Astrocyte (in vitro differentiated cells and primary cell): ENCODE measurements at places on chromosomes 6 and 20.

- no peak for DNase-seq
Observed at GRCh38 chr6:152166897-152167296, 359.4 kb downstream of the ESR1 start.

- DNase-seq: no peak
Observed at GRCh38 chr6:5566718-5567117, 305.4 kb downstream of the FARS2 start.

DNA sequence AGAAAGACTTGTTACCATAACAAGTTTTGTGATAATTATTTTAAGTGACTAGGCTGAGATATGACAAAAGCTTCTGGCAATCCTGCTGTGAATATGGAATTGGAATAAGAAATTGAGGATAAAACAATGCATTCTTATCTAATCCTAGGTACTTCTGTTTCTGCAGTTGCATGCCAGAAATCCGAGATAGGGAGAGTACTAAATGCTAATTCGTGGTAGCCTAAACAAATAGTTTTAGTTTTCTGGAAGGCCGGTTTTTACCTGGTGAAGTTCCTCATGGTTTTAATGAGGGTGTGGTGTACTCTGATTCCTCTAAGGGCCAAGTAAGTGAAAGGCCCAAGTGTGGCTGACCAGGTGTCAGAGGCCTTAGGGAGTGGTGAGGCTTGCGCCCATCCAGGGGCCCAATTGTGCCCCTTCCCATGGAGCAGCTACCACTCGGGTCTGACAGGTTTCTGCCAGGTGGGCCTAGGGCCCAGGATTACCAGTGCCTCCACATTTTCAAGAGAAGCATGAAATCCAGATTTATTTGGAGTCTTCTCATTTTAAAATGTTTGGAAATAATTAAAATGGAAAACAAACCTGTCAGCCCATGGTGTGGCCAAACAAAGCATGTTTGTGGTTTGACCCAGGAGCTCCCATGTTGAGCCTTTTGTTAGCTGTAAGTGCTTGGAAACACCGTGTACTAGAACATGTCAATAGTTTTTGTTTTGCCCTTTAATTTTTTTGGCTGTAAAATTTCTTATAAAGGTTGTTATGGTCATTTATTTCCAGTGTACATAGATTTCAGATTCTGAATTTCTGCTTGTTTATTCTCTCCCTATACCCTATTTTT lies 6.6 kb downstream of the PLCB4 start:
- DNase-seq: no peak

GRCh38 chr6:170156448-170157375 lies 134.2 kb downstream of the DLL1 start:
- DNase-seq: no peak

- no peak for DNase-seq
Observed at GRCh38 chr20:50722424-50723155, 8.8 kb upstream of the PARD6B start.

- DNase-seq: peak; percentile 50
Observed at GRCh38 chr6:39835821-39836295, 43.7 kb downstream of the DAAM2 start.

DNA sequence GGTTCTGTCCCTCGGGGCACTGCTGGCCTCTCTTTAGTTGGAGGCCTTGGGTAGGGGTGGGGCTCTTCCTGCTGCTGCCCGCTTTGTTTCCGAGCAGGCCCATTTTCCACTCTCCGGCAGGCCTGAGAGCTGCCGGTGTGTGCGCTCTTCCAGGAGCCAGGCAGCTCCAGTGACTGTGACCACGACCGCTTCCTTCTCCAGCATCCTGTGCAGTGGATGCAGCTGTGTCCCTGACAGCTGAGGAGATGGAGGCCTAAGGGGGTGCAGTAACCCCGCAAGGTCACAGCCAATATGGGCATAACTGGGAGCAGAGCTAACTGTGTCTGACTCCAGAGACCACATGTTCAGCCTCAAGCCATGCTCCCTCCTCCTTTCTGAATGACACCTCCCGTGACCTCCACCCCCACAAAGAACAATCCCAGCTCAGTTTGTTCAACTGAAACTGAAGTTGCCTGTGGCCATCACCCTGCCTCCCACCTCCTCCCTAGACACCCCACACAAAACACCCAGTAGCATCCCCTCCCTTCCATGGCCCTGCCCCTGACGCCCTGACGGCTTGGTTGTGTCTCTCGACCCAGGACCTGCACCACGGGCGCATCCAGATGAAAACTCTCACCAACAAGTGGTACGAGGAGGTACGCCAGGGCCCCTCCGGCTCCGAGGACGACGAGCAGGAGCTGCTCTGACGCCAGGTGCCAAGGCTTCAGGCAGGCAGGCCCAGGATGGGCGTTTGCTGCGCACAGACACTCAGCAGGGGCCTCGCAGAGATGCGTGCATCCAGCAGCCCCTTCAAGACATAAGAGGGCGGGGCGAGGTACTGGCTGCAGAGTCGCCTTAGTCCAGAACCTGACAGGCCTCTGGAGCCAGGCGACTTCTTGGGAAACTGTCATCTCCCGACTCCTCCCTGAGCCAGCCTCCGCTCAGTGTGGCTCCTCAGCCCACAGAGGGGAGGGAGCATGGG lies 27.8 kb downstream of the SPATA2 start:
- DNase-seq: peak; percentile 8

DNA sequence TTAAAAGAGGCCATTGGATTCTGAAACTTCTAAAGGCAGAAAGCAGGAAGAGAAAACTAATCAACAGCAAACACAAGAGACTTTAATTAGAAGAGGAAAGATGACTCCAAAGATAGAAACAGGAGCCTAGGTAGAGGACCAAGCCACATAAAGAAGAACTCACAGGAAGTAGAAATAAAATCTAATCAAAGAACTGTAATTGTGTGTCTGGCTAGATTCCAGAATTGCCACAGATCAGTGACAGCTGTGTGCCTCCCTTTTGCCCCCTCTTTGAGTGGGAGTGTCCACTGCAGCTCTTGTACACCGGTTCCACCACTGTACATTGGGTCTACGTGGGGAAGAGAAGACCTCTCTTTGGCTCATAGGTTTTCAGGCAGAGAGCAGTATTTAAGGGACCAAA lies 22.3 kb upstream of the THEMIS start:
- DNase-seq: no peak

DNA sequence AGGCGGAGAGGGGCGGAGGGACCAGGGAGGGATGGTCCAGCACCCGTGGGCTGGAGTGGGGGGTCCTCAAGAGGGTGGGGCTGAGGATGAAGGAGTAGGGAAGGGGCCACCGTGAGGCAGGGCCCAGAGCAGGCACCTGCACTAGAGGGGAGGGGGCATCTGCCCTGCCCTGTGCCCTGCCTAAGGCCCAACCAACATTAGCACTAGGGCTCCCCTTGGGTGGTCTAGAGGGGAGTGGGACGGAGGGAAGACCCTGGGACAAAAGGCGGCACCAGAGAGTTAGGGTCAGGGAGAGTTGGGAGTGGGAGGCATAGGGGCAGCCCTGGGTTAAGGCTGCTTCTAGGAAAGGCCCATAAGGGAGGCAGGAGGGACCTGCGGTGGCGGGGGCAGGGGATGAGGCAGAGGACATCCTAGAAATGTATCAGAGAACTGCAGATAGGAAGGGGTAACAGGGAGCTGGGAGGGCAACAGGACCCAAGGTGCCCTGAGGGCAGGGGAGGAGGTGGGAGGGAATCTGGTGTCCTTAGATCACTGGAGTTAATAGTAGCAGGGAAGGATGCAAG lies 24.5 kb downstream of the HLA-F start:
- DNase-seq: no peak

GRCh38 chr6:75907444-75907843 lies 158.4 kb downstream of the MYO6 start:
- no peak for DNase-seq

DNA sequence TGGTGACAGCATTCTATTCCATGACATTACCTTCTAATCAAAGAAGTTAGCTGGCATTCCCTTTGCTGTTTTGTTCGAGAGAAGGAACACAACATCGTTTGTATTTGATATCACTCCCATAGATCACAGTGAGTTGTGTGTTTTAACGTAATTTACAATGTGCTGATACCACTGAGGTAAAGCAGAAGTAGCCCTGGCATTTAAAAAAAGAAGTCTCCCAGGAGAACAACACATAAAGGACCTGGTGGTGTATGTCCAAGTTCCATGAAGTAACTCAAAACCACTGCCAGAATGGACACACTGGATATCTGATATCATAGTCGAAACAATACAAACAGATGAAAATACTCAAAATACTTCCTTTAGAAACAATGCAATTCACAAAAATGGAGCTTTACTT lies 351.7 kb downstream of the RNGTT start:
- no peak for DNase-seq

DNA sequence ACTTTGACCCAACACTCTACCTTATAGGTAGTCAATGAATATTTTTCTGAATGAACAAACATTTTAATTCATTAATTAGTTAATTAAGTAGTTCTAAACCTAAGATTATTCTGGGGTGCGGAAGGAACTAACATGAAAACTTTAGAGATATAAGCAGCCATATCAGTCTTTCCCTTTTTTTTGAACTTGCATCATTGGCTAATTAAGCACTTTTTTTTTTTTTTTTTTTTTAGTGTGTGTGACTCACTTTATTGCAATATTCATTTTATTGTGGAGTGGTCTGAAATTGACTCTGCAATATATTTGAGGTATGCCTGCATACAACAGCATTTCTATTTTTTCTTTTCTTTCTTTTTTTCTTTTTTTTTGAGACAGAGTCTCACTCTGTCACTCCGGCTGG lies 21.8 kb upstream of the AMD1 start:
- DNase-seq: no peak

GRCh38 chr6:113458368-113459010 lies 398.7 kb upstream of the MARCKS start:
- DNase-seq: peak; percentile 44

- peak; percentile 98 for DNase-seq
Observed at GRCh38 chr20:53949319-53949839, 121.0 kb downstream of the BCAS1 start.

DNA sequence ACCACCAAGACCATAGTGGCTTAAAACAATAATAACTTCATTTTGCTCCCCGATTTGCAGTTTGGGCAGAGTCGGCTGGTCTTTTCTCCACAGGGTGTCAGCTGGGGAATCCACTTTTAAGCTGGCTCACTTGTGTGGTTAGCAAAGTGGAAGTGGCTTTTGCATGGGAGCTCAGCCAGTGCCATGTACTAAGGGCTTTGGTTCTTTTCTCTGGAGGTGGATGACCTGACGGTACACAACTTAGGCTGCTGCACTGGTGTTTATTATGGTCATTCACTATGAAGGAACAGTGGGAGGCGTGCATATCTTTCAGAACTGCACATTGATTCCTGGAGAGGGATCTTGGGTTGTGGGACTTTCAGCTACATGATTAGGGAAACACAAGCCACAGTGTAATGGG lies 141.0 kb downstream of the OR2B2 start:
- DNase-seq: no peak

DNA sequence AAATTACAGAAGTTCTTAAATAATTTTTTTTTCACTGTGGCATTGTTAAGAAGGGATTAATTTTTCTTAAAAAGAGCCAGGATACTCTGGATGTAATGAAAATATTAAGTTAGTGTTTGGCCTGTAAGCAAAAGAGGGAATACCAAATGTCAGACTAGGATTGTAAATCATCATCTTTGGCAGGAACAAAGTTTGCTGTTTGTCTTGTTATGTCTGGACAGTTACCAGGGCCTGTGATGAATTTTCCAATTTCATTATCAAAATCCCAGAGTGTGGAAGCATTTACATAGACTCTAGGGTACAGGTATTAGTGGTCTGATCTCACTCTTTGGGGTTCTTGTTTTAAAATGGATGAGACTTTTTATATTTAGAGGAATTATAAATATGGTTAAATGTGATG lies 26.1 kb downstream of the CEP57L1 start:
- DNase-seq: peak; percentile 34

GRCh38 chr6:125258651-125259353 lies 43.0 kb downstream of the HDDC2 start:
- DNase-seq: peak; percentile 36

- DNase-seq: no peak
Observed at GRCh38 chr6:14860774-14861173, 385.1 kb upstream of the JARID2 start.

DNA sequence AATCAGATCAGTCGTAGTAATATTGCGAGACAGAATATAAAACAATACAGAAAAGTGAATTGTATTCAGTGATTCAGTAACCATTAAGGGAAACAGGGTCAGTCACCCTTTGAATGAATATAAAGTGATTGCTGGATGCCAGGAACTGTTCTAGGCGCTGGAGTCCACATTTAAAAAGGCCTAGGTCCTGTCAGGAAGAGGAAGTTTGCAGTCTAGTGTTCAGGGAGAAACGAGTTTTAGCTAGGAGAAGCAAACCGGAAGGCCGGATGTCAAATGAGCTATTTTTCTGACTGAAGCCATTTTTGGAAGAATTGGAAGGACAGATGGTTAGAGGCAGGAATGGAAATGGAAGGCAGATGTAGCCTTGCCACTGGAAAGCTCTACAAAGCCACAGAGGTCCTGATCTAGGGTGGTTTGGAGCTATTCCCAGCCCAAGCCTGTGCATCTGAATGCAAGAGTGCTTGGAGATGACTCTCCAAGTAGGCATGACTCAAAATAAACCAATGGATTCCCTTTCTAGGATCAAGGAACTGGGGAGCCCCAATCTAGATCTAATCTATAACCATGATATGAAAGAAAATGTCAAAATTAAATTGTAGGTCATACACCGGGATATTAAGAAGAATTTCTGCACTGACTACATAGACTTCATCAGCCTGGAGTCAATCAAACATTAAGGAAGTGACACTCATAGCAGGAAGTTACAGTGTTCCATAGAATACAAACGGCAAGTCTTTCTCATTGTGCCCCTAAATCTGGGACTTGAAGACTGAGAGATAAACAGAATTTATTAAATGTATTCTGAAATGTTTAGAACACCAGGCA lies 36.8 kb upstream of the CDKAL1 start:
- DNase-seq: peak; percentile 93

DNA sequence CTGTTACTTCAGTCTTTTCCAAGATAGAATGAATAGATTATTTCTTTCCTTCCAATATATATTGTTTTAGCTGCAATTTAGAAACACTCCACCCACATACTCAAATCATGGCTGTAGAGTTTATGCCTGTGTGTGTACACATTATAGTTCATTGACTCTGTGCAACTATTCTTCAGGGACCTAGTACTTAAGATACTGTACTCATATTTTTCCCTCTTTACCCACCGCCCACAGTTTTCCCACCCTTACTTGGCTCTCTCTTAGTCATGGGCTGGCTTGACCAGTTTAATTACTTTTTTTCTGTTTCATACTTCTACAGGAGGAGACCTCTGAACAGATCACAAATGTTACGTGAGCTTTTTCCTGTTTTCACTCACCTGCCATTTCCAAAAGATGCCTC lies 30.4 kb downstream of the C6orf89 start:
- DNase-seq: no peak

DNA sequence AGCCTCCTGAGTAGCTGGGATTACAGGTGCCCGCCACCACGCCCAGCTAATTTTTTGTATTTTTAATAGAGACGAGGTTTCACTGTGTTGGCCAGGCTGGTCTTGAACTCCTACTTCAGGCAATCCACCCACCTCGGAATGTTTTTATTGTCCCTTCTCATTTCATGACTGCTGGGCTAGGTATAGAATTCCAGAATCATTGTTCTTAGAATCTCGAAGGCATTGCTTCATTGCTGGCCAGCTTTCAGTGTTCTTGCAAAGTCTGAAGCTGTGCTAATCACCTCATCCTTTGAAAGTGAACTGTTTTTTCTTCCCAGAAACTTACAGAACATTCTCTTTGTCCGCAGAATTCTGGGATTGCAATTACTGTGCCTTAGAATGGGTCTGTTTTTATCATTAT lies 49.0 kb downstream of the PTPN1 start:
- DNase-seq: no peak
